Ureter (tissue), 1 donor: ENCODE measurements at places on chromosomes 4 and X.

GRCh38 chr4:104591510-104591911, 96.8 kb upstream of the CXXC4 start:
- no peak for DNase-seq

GRCh38 chrX:70139736-70140135, 6.5 kb downstream of the IGBP1 start:
- no peak for DNase-seq

GRCh38 chr4:176800891-176801534, 8.3 kb upstream of the VEGFC start:
- no peak for DNase-seq

- peak; percentile 65 for DNase-seq
Measured at GRCh38 chrX:69503782-69504625, at the start of gene NALF2. Gene NALF2, plus strand, starts transcription at chrX:69504326. Its CDS starts 957 bp downstream, at chrX:69505283.

GRCh38 chr4:165839615-165840333, 33.3 kb upstream of the TLL1 start:
- DNase-seq: no peak

GRCh38 chr4:47287735-47288134, 175.8 kb downstream of the COMMD8 start:
- DNase-seq: no peak

GRCh38 chrX:115459883-115460880, 100.8 kb upstream of the PLS3 start:
- DNase-seq: no peak
